ENCODE measurements at places on chromosomes 16 and 17.

- no peak for DNase-seq
These were observed 158.8 kb downstream of the PRKCB start for GRCh38 chr16:23994615-23995014.

DNA sequence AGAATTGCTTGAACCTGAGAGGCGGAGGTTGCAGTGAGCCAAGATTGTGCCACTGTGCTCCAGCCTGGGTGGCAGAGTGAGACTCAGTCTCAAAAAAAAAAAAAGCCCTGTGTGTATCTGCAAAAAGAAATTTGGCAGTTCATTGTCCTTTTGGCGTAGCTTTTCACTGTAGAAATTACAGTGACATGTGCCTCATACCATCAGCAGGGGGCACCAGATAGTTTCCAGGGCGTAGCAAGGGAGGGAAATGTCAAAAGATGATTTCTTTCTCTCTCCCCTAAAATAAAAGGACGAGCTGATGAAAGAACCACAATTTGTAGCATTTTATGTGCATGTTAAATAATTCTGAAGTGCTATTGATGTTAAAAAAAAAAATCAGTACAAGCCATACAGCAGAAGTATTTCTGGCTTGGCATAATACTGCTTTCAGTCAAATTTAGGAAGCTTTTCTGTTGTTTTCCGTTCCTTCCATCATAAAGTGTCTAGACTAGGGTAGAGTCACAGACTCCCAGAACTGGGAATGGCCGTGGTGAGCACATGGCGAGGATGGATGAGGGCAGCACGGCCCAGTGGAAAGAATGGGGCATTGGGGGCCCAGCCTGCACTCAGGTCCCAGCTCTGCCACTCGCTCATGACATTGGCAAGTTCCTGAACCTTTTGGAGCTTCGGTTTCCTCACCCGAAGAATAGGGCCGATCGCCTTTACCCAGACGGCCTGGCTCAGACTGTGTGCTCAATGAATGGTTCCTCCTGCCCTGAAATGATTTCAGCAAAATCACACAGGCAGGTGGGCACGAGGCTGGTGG is 59.8 kb upstream of the RPH3AL start:
- peak; percentile 29 for DNase-seq

DNA sequence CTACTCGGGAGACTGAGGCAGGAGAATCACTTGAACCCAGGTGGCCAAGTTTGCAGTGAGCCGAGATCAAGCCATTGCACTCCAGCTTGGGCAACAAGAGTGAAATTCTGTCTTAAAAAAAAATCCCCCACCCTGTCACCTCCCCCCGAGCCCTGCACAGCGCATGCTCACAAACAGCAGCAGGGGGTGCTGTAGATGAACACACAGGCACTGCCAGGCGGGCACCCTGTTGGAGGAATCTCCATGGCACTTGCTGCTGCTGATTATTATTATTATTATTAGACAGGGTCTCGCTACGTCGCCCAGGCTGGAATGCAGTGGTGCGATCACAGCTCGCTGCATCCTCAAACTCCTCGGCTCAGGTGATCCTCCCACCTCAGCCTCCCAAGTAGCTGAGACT is 24.6 kb downstream of the FZD2 start:
- no peak for DNase-seq

DNA sequence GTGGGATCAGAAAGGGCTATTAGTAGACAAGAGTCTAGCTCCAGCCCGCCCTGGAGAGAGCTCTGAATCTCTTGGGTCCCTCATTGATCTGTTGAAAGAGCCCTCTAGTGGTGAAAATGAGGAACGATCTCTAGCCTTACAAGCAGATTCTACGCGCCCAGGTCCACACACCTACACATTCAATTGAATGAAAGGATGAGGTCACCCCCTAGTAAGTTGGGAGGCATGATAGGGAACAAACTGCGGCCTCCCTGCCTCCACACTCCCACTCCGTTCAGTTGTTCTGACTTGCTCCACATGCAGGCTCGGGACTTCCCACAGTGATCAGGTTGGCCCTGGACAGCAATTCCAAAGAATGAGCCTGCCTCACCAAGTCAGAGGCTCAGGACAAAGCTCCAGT is 2.9 kb upstream of the CACNG3 start:
- no peak for DNase-seq

GRCh38 chr17:44097110-44097958 is 26.1 kb downstream of the HDAC5 start:
- no peak for DNase-seq

DNA sequence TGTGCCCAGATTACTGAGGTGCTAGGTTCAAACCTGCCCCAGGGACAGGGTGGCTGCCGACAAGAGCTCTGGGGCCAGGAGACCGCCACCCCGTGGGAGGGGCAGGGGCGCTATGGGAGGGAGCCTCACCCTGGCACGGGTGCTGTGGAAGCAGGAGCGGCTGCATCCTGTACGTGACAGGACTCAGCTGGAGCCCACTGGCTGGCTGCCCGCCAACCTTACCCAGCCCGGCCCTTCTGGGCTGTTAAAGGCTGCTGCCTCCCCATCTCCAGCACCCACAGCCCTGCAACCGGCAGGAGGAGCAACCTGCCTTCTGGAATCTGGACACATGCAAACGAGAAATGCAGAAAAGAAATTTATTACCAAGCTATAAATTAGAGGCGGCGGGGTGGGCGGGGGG is 11.2 kb downstream of the PAM16 start:
- DNase-seq: no peak

DNA sequence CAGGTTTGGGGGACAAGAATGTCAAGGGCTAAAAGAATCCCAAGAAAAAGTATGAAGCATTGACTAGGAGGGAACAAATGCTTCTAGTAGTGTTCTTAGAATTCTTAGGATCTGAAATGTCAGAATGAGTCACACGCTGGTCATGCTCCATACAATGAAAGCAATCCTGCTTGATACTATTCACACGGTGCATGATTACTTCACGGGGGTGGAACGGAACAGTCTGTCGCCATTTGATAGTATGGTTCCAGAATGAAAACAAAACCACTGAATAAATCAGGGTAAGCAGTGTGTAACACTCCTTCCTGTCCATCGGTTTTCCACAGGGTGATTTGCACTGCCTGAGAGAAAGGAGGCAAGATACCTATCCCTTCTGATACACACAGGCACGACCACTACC is 22.9 kb upstream of the YWHAE start:
- DNase-seq: peak; percentile 76

DNA sequence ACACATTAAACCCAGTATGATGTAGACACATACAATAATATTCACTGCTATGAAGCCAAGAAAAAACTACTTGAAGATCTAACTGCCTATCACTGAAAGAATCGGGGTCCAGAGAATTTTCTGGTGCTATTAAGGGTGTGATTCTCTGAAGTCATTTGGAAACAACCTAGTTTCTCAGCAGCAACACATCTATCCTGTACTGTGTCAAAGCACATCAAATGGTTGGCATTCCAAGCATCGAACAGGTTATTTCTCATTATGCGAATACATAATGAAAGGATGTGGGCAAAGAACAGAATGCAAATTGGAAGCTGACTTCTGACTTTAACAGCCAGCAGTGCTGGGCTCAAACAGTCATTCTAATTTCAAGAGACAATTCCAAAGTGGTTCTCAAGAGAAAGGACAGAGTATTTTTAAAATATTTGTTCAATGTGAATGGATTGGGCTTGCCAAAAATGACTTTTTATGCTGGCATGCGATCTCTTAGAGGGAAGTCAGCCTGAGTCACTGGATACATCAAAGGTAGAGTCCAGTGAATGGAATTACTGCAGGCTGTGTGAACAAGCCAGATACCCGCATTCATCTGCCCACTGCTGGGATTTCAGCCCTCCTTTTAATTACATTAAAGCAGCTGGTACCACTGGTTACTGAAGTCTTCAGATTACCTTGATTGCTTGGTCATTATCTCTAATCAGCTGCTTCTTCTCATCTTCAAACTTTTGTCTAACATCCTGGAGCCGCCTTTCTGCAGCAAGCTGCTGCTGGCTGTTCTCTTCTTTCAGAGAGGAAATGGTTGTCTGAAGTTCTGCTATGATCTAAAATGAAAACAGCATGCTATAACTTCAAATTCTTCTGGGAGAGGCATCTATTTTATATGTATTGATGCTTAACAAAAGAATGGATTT is 181.2 kb upstream of the AXIN2 start:
- DNase-seq: no peak

DNA sequence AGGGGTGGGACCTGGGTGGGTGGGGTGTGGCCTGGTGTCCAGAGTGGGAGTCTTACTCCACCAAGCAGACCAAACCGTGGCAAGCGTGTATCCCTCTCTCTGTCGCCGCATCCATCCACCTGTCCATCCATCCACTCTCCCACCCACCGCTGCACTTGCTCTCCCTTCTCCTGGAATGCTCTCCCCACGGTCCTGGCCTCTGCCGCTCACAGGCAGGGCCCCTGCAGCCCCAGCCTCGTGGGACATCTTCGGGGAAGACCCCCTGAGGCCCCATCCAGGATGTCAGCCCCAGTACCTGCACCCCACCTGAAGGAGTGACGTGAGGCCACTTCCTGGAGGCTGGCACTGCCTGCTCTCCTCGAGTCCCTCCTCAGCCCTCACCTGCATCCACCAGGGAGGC is 189.5 kb upstream of the GSE1 start:
- DNase-seq: no peak

GRCh38 chr16:920717-921116 is 50.1 kb downstream of the LMF1 start:
- peak; percentile 5 for DNase-seq

DNA sequence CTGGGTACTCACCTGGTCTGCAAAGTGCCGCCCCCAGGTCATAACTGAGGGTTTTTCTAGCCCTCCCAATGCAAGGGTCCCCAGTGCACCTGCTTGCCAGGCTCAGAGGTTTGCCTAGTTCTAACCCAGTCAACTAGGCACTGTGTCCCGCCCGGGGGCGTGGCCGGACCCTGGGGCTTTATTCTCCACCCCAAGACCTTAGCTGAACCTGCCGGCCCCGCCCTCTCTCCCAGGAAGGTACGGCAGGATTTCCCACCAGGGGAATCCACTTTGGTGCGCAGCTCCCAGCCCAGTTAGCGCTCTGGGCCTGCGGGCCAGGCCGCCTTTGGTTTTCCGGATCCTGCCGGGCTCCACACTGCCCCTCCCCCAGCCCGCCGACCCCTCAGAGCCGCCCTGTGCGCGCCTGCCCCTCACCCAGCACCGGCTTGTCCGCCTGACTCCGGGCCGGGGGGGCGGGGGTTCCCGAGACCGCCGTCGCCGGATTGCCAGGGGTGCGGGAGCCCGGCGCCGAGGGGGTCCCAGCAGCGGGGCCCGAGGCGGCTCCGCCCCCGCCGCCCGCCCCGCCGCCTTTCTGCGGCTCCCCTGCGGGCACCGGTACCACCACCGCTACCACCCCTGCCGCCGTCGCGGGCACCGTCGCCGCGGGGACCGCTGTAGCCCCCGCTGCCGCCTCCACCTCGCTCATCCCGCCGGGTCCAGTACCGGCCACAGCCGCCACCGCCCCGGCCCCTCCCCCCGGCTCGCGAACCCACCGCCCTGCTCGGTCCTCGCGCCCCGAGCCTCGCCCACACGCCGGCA is 424 bp downstream of the YBX2 start:
- DNase-seq: no peak

DNA sequence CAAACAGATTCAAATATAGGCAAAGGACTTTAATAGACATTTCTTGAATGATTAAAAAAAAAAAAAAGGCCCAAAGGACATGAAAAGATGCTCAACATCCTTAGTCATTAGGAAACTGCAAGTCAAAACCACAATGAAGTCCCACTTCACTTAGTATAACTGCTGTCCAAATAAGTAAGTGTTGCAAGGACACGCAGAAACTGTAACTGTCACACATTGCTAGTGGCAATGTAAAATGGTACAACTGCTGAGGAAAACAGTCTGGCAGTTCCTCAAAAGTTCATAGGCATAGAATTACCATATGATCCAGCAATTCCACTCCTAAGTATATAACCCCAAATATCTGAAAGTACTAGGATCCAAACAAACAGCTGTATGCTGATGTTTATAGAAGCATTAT is 112.7 kb downstream of the BRIP1 start:
- DNase-seq: no peak

DNA sequence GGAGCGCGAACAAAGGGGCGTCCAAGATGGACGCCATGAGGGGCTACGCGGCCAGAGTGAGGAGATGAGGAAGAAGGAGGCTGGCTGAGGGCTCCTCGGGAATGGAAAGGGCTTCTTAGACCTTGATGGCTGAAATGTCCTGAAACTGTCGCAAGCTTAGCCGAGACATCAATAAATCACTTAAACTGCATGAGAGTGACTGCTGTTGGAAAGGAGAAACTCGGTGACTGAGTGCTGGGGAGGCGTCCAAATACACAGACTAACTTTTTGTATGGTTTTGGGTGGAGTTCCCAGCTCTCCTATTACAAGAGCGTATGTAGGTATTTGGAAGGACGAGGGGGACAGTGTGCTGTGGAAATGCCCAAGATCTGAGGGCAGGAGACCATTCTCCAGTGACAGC is 1.4 kb upstream of the GEMIN4 start:
- DNase-seq: no peak

DNA sequence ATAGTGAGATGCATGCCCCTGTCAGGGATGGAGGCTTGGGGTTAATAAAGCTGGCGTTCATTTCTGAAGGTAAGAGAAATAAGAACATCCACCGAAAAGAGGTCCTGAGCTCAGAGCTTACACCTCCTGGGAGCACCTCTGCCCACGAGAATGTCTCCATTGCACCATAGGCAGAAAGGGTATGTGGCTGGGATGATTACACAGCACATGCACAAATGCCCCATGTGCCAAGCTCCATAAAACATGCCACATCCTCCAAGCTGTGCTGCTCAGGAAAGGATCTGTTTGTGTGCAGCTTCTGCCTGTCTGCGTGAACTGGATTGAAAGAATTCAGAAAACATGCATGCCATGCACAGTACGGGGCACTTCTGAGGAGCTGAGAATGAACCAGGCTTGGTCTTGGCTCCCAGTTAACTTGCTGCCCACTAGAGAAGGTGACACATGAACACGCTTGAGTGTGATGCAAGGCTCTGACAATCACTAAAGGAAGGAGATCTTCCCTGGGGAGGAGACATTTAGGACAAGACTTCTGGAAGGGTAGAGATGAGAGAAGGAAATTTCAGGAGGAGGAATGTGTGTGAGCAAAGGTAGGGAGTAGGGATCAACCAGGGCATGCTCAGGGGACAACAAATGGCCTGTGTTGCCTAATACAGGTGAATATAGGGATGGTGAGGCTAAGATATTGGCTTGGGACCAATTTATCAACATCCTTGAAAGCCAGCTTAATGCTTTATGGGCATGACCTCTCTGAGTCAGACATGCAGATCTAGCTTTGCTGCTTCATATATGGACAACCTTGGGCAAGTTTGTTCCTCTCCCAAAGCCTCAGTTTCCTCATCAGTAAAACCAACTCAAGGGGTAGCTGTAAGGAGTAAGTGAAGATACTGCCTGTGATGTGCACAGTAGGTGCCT is 32.0 kb upstream of the SMPD3 start:
- no peak for DNase-seq

DNA sequence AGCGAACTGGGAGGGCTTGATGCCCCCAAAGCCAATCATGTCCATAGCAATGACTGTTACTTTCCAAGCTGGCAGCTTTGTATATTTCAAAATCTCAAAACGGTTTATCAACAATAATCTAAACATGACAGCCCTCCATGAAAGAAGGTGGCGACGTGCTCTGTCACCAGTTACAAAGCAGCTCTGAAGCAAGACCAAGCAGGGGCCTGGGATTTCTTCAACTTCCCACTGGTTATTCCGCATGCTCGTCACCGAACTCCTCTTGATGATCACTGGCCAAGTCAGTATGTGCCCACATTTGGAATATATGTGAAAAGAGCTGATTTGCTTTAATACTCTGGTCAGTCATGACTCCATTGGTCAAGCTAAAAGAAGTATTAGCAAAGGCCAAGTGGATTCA is 175.6 kb downstream of the VPS53 start:
- no peak for DNase-seq
